Foreskin keratinocyte (primary cell): ENCODE measurements at places on chromosomes 1 and 21. TPM values are rescaled to one million over a fixed set of nuclear protein-coding genes. Genes with fewer than 3 reads are reported as not detected.

The TMEM269 gene
- polyA plus RNA-seq: 0.02 TPM in 1 of 2 replicates, not detected in the other

The LAX1 gene
- 0.03 TPM in 2 replicates for polyA plus RNA-seq

The CITED4 gene
- 149 and 243 TPM in 2 replicates for polyA plus RNA-seq

The DIO1 gene
- not detected in 2 replicates for polyA plus RNA-seq
